ENCODE measurements at places on chromosomes 6 and 20.

DNA sequence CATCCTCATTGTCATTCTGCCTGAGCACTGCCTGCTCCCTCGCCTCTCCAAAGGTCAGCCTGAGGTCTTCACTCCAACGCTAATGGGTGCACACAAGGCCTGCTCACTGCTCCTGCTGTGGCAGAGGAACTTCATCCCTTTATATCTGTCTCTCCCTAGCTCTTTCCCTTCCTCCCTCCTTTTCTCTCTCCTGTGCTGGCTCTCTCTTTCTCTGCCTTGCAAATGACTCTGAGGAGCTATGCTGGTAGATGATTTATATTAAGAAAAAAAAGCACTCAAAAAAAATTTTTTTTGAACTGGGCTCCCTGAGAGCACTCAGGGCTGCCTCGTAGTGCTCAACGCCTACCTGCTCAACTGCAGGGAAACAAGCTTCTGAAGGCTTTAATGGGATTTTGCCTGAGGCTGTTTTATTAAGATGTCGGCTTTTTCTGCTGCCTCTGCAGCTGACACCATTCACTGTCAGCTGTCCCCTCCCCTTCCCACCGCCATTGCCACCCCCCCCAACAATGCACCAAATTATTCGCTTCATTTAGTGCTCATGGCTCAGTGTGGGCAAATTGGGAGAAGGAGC lies 137.7 kb upstream of the DEFB112 start:
- no peak for DNase-seq

- no peak for DNase-seq
Observed at GRCh38 chr6:109055771-109056235, 38.8 kb downstream of the SESN1 start.

DNA sequence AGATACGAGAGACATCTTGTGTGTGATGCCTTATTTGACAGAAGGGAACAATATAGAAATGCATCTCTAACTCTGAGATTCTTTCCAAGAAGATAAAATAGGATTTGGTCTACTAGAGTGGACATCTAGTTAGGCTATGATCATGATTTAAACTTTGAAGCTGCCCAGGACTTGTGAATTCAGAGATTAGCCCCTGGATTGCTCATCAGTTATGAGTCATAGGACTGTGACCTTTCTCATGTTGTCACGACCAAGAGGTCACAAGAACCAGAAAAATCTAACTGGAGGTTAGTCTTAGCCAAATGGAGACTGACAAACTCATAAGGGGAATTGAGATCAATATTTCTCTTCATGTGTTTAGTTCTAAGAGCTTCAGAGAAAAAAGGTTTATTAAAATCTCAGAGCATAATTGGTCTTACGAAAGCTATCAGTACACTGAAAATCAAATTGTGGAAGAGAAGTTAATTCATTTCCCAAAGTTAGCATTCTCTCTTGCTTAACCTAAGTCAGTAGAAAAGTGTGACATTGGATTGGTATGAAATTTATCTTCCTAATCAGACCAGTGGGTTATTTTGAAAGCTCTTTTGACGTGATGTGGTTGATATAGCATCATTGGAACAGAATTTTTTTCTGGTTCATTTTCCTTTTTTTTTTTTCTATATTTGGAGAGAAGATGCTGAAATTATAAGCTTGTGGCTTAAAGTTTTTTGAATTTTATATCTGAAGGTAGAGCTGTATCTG lies 245.7 kb downstream of the RNF144B start:
- no peak for DNase-seq

- DNase-seq = no peak
Observed at GRCh38 chr6:153108315-153108714, 22.8 kb downstream of the RGS17 start.

- DNase-seq = no peak
Observed at GRCh38 chr6:56555438-56555872, 87.2 kb downstream of the DST start.

DNA sequence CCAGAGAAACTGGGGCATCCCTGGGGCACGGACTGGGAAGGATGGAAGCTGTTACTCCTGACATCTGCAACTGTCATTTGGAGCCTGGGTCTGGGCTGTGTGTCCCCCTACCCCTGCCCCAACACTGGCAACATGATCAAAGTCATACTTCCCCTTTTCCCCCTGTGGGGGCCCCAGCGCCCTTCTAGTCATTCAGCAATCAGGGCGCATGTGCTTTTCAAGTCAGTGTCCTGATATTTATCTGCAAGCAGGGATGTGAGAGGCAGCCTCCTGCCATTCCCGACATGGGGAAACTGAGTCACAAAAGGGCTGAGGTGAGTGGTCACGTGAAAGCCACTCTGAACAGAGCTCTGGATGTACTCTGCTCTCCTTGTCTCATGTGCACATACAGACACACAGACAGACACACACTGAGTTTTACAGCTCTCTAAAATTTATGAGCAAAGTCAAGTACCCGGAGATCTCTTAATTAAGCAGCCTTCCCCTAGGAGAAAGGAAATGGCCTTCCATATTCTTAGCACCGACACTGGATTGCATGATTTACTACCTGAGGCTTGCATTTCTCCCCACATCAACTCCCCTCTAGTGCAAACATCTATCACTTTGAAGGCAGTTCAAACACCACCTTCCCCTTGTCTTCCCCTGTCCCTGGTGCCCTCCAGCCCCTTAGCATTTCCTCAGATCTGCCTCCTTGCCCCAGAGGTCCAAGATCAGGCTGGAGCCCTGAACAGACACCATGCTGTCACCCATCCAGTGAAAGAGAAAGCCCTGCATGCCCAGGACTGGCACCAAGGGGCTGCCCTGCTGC lies 170.7 kb downstream of the CDC5L start:
- no peak for DNase-seq

DNA sequence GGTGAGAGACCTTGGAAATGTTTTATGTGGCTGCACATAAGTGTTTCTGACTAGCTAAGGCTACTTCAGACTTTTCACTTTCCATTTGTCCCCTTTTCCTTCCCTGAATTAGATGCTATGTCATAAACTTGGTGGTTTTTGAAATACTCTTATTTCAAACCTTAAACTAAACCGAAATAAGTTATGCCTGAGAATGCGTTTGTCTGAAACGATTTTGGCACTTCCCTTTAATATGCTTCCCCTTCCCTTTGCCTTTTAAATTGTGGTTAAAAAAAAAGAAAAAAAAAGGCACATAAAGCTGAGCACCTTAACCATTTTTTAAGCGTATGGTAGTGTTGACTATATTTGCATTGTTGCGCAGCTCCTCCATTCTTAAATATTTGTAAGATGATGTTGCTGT lies 14.3 kb downstream of the ZNF451 start:
- DNase-seq = no peak

DNA sequence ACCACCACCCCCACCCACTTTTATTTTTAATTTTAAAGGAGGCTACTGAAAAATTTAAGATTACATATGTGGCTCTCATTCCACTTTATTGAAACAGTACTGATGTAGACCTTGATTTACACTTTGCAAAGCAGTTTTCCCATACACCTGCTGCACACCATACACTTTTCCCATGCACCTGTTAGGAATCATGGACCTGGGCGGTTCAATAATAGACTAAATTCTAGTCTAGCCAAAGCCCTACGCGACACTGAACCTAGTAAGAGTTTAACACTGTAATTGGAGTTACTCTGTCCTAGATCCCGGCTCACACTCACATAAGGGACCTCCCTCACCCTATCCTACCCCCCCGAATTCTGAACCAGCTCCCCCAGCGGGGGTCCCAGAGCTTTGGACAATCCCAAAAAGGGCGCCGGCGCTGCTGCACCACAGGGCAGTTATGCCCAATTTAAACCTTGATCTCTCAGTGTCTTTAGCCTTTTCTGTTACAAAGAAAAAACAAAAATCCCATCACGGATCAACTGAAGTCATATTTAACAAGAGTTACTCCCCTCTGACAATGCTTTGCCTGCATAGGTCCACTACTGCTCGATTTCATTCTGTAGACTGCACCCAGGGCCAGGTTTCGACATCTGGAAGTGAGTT lies 2.4 kb upstream of the GCLC start:
- no peak for DNase-seq

- no peak for DNase-seq
Observed at GRCh38 chr6:121033091-121033490, 301.2 kb downstream of the TBC1D32 start.

GRCh38 chr6:168088161-168089053 lies 9.4 kb upstream of the FRMD1 start:
- DNase-seq = no peak

GRCh38 chr6:30836957-30837356 lies 47.4 kb upstream of the DDR1 start:
- no peak for DNase-seq

GRCh38 chr20:18943542-18943941 lies 130.0 kb downstream of the SCP2D1 start:
- DNase-seq = no peak

GRCh38 chr6:154548130-154548830 lies 37.8 kb upstream of the CNKSR3 start:
- no peak for DNase-seq

GRCh38 chr6:85756982-85757381 lies 114.3 kb upstream of the SYNCRIP start:
- no peak for DNase-seq

DNA sequence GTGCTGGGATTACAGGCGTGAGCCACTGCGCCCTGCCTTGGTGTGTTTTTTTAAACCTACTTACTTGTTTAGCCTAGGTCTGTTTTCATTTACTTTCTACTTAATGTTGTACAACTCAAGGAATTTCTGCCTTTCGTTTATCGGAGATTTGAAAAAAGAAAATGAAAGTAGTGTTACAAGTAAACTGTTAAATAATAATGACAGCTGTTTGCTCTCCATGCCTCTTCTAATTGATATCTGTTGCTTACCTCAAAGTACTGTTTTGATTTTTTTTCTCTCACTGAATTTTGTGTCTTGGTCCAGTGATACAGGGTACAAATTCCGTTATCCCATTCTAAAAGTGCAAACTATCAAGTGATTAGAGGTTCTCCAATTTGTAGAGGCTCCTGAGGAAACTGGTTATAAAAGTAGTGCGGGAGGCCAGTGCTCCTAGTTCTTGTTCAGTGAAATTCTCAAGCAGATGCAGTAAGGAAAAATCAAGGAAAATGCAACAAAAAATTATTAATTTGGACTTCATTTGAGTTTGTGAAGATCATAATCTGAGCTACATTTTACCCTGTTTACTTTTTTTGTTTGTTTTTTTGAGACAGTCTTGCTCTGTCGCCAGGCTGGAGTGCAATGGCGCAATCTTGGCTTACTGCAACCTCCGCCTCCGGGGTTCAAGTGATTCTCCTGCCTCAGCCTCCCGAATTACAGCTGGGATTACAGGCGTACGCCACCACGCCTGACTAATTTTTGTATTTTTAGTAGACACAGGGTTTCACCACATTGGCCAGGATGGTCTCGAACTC lies 2.2 kb downstream of the UBR2 start:
- no peak for DNase-seq

DNA sequence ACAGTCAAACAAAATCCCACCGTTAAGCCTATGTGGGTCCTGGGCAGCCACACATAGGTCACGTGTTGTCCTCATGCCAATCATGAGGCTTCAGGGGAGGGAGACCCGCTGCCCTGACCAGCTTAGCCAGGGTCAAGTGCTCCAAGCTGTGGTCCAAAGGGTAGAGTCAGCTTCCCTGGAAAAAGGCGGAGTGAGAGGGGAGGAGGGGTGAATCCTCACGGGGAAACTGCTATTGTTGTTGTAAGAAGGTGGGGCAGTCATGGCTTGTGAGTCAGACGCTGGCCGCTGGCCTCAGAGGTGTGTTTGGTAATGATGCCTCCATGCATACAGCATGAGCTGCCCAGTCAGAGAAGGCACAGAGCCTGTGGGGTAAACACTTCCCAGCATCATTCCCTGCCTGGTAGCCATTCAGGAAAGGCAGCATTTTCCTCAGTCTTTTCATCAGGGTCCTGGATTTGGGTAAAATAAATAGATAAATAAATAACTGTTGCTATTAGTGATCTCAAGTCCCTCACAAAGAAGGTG lies 8.7 kb downstream of the CST3 start:
- no peak for DNase-seq

GRCh38 chr6:43211955-43212354 lies 17.3 kb downstream of the DNPH1 start:
- DNase-seq = no peak

DNA sequence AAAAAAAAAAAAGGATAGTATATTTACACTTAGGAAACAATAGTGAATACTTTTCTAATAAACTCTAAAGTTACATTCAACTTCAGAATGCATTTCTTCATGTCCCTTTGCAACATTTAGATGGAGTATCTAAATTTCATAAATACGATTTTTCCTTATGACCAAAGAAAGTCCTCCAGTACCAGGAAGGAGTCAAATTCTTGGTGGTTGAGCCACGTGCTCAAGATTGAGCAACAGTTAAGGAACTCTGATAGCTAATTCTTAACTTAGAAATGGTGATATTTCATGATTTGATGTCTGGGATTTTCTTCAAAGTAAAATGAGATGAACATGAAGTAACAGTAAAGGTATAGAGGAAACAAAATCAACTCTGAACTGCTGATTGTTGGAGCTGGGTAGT lies 92.7 kb downstream of the SASH1 start:
- DNase-seq = no peak

DNA sequence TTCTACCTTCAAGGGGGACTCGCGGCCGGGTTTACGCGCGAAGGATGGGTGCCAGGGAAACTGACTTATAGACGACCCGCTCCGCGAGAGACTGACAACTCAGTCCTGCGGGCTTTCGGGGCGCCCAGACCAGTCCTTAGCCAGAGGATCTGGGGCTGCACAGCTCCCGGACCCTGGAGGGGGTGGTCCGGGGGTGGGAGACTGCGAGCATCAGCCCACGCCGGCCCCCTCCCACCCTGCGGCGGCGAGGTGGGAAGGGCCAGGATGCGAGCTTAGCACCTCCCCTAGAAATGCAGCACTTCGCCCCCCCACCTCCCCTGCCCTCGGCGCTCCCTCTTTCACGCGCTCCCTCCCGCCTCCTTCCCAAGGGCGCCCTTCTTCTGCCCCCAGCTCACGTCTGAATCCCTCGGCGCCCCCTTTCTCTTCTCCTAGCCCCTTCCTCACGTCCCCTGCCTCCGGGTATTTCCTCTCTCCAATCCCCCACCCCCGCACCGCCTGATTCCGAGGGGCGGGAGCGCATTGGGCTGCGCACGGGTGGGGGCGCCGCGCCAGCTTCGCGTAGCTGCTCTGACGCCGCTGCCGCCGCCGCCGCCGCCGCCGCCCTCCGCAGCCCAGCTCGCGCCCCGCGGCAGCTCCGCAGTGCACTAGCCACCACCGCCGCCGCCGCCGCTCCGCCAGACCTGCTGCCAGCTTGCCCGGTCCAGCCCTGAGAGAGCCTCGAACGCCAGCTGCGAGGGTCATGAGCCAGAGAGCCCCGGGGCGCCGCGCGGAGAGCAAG lies at the start of gene SLC32A1:
TSS of gene SLC32A1 (plus strand) at position 639 of the 778 bp plus-strand sequence. CDS start 239 bp downstream, outside the sequence.
- DNase-seq = no peak
